T-helper 2 cell (primary cell): ENCODE measurements at places on chromosomes 2 and 18.
A peak's percentile ranks its signal among the peaks of the same experiment; 100 is the strongest.

DNA sequence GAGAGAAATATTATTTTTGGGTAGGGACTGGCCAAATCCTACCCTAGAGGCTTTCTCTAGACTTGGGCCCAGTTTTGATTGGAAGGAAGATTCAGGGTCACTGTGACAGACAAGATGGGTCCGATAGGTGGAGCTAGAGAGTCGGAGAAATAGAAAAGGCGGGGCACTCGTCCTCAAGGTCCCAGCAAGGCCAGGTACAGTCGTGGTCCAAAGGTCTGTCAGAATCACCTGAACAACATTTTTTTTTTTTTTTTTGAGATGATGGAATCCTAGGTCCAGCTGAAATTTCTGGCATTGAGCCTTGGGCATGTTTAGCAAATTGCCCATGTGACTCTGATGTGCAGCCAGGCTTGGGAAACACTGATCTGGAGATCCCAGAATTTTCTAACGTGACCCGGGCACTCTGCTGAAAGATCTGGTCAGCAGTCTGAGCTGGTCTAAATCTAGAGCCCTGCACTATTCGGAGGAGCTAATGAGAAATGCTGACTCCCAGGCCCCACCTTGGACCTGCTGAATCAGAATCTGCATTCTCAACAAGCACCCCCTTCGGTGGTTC, 23.0 kb upstream of the NTSR2 start:
- DNase-seq, result peak; percentile 66

DNA sequence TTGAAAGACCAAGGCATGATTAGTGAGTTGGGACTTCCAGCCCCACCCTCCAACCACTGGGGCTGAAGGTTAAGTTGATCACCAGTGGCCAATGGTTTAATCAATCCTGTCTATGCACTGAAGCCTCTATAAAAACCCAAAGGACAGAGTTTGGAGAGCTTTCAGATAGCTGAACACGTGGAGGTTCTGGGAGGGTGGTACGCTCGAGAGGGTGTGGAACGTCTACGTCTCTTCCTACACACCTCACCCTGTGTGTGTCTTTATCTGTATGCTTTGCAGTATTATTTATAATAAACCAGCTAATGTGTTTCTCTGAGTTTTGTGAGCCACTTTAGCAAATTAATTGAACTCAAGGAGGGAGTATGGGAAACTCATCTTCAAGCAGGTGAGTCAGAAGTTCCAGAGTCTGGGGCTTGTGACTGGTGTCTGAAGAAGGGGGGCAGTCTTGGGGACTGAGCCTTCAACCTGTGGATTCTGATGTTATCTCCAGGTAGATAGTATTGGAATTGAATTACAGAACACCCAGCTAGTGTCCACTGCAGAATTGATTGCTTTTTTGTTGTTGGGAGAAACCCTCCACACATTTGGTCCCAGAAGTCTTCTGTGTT, 20.3 kb downstream of the ACTR3 start:
- DNase-seq, result no peak

- DNase-seq, result no peak
These were observed 323.4 kb upstream of the RBMS1 start for GRCh38 chr2:160816916-160817499.

DNA sequence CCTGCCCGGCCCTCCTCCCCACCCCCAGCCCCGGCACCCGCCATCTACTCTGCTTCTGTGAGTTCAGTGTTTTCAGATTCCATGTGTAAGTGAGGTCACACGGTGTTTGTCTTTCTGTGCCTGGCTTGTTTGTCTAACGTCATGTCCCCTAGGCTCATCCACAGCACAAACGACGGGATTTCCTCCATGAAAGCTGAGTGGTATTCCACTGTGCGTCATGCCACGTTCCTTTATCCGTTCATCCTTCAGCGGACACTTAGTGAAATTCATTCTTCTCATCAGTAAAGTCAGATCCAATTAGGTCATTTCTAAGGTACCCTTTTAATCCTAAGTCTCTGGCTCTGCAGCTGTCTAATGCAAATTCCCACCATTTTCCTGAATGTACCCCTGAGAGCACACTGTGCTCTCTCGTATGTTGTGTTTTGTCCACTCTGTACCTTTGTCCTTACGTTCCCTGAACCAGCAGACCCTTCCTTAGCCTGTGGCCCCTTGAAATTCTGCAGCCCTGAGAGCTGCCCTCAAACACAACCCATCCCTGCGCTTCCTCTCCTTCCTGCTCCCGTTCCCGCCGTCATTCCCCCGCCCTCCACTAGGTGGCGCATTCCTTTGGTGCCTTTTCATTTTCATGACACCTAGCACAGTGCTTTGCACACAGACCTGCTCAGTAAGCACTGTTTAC, 44.1 kb downstream of the TRAPPC12 start:
- peak; percentile 33 for DNase-seq

- DNase-seq, result no peak
These were observed 20.5 kb upstream of the SLC40A1 start for GRCh38 chr2:189601043-189601442.

- DNase-seq, result no peak
These were observed 53.2 kb downstream of the ZAP70 start for GRCh38 chr2:97766567-97766966.

DNA sequence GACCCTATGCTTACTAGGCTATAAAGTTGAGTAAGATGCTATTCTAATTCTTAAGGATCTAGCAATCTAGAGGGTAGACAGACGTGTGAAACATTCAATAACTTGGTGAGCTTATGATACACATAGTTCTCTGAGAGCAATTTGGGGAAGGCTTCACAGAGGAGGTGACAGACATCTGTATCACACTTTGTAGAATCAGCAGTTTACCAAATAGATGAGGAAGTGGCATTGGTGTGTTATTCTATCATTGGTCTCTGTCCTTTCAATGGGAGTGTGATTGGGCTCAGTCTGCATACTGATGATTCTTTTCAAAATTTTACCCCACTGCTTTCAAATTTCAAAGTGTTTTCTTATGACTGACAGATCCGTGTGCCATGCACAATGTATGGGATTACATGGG, 47.0 kb upstream of the TMEM178A start:
- no peak for DNase-seq

- no peak for DNase-seq
These were observed 193.4 kb downstream of the CCDC102B start for GRCh38 chr18:68991286-68991685.

GRCh38 chr2:95042472-95043271, 17.2 kb downstream of the MAL start:
- DNase-seq, result no peak

GRCh38 chr2:177633910-177634294, 241.3 kb downstream of the AGPS start:
- DNase-seq, result no peak

GRCh38 chr2:109387778-109388469, 225.8 kb downstream of the SEPTIN10 start:
- no peak for DNase-seq

GRCh38 chr2:42052702-42053481, 5.1 kb downstream of the PKDCC start:
- no peak for DNase-seq

- DNase-seq, result no peak
These were observed at the start of gene NLRC4 for GRCh38 chr2:32264422-32265105. TSS of gene NLRC4 (minus strand) at chr2:32264886. CDS start at chr2:32256775, 8,111 bp downstream.

DNA sequence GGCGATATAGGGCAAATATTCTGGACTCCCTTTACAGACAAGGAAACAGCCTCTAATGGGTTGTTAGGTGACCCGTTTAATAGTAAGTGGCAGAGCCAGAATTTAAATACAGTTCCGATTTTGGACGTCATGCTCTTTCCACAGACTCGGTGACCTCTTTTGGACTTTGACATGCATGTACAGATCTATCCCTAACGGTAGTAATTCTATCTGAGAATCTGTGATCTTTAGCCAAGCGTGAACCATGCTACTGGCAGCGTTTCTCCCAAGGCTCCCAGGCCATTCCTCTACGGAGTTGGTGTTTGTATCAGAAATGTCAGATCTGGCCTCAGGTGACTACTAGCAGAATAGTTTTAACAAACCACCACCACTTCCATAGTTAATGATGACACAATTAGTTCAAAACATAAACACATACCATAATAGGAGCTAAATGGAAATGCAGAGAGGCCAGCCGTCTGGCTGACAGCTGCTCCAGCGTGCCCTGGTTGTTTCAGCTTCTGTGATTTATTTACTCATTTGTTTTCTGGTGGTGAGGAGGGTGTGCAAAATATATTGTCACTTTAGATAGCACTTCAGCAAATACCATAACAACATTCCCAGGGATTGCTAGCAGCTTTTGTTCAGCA, 304.6 kb upstream of the LYPD1 start:
- DNase-seq, result no peak

DNA sequence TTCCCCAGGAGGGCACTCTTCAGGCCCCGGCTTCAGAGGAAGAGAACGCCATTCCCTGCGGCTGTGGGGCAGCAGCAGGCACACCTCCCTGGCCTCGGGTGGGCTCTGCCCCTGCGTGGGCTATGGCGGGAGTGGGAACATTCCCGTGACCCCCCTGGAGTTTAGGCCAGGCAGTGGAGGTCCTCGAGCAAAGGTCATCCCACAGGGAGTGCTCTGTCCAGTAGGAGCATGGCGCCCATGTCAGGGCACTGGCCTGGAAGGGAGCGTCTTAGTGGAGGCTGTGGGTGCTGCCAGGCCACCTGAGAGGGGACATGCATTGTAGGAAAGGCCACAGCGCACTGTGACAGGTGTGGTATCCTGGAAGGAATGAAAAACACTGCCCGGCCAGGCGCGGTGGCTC, 9.2 kb upstream of the NFATC1 start:
- DNase-seq, result no peak

DNA sequence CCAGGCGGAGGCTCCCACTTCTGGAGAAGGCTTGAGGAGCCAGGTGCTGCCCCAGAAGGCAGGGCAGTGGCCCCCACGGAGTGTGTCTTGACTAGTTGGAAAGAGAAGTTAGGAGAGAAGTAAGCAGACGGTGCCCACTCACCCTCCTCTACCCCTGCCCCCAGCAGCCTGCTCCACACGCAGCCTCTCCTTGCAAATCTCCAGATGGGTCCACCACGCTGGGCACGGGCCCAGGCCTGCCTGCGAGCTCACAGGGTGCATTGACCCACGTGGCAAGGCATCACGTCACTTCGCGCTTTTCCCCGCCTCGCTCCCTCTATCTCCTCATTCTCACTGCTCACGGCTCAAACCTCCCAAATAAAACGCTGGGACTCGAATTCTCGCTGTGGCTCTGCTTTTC, 71.8 kb upstream of the RAB12 start:
- no peak for DNase-seq

DNA sequence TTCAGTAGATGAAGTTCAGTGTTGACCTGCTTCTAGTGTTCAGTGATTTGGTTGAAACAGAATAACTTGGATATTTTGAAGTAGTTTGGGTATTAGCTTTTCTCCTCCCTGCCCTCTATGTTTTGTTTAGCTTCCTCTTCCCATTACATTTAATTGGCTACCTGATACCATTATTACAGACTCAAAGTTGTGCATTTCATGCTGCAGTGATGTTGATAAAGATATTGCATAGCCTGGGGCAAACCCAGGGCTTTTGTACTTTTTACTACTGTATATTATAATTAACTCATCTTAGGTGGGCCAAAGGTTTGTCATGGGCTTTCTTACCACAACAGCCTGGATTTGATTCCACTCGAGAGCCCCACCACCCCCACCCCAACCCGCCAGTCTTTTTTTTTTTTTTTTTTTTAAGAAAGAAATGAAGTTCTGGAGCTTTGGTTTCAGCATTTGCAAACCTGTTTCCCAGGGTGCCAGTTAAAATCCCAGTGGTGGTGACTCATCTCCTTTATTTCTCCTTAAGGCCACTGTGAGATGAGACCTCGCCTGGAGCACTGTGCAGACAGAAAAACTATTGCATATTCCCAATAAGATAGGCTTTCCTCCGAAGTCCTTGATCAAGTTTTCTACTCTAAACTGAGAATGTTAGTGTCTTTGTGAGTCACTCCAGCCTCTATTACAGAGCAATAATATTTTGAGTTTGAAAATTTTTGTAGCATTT, 393.7 kb upstream of the FANCL start:
- no peak for DNase-seq

DNA sequence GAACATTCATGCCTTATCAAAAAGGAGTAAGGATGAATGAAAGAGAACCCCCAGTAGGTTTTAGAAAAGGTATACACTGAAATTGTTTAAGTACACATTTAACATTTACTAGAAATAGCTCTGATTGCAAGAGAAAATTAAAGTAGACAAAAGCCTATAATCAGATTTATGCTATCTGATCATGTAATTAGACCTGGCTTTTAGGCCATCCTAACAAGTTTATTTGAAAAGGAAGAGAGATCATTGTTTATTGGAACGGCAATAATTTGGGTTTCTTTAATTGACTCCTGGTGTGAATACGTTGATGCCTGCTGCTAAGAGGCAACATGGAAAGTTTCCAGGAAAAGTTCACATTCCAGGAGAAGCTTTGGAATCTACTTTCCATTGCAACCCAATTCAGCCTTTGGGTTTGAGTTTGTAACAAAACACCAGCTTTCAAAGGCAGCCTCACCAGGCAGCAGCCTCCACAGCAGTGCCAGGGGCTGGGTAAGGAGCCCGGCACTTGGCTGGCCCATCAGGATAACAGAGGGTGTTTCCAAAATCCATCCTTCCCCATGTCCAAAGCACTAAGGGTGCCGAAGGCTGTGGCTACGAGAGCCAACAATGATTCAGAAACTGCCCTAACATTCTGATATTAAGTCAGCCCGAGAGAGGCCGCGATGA, 18.0 kb downstream of the FZD7 start:
- no peak for DNase-seq

- peak; percentile 22 for DNase-seq
These were observed 214.6 kb downstream of the LDLRAD4 start for GRCh38 chr18:13433125-13433524.

DNA sequence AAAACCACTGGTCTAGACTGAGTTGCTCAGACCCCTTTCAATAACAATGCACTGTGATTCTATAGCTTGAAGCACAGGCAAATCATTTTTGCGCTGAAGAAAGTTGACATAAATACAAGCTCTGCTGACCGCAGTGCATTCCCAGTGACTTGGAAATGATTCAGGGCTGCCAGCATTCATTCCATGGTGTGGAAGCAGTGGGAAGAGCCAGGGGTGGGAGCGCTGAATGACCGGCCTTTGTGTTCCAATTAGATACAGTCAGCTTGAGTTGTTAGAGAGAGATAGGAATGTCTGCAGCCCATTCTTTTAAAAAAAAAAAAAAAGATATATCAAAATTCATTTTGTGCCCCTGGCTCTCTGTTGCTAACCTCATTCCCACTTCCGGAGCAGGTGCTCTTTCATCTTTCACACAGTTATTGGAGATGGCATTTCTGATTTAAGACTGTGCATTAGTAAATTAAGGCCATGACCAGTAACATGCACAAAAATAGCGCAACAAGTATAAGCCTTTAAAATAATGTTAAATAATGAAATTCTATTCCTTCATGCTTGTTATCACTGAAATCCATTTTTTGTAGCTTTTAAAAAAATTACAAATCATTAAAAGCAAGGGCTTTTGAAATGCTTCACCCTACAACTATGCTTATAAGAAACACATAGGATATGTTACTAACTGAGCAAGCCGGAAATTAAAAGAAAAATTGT, 59.4 kb upstream of the CTLA4 start:
- DNase-seq, result no peak

- no peak for DNase-seq
These were observed 945.0 kb upstream of the CRIM1 start for GRCh38 chr2:35410431-35411061.
